ENCODE measurements at places on chromosomes 5 and 9. TPM values are rescaled to one million over a fixed set of nuclear protein-coding genes. Genes with fewer than 3 reads are reported as not detected.

- no peak for DNase-seq
Observed at GRCh38 chr9:94157050-94157801, 73.0 kb downstream of the PTPDC1 start.

The AK8 gene
- total RNA-seq, result 0.27 TPM

The ACTBL2 gene
- not detected for total RNA-seq

The CAVIN4 gene
- total RNA-seq, result 0.68 TPM

The WDR31 gene
- 1.4 TPM for total RNA-seq

All from OCI-LY7 (cell line).